ENCODE measurements at places on chromosomes 11 and 22. TPM values are rescaled to one million over a fixed set of nuclear protein-coding genes. Genes with fewer than 3 reads are reported as not detected.

- DNase-seq: no peak
Measured at GRCh38 chr11:132006884-132007580, 636.6 kb downstream of the NTM start.

DNA sequence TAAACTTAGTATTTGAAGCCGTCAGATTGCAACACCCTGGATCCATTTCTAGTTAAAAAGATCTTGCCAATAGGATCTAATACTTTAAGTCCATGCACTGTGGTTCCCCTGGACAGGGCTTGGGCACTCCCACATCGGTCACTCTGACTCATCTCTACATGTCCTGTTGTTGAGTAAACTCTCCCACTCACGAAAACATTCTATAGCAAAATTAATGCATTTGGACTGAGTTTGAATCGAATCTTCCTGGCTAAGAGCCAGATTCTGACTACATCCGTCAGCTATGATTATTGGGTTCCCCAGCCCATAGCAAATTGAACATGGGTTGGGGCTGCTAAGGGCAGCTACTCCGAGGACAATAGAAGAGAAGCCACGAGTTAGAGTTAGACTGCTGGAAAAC lies 182.1 kb upstream of the SORL1-AS1 start:
- no peak for DNase-seq

BSCL2 gene
- total RNA-seq: 46.7 TPM

GRCh38 chr11:1989953-1990352 lies 7.7 kb downstream of the H19 start:
- DNase-seq: no peak

MS4A12 gene
- total RNA-seq: not detected

Measured in omental fat pad (tissue), 4 donors.